ENCODE measurements at places on chromosomes 6 and 20. TPM values are rescaled to one million over a fixed set of nuclear protein-coding genes. Genes with fewer than 3 reads are reported as not detected.

Gene OR2J3
- total RNA-seq = not detected

Gene CLPSL2
- total RNA-seq = not detected

Gene C6orf163
- total RNA-seq = 2.1 TPM

Gene CST1
- total RNA-seq = not detected

Gene PLCB4
- total RNA-seq = 6.2 TPM

GRCh38 chr6:137811121-137811915 lies 55.7 kb upstream of the TNFAIP3 start:
- peak; percentile 93 for DNase-seq
- no peaks in the 10 kb centered on the region for H3K27me3 ChIP-seq
- H3K27ac ChIP-seq = peak overlapping the region; percentile 90
- no peak overlapping the region for H3K4me3 ChIP-seq

DNA sequence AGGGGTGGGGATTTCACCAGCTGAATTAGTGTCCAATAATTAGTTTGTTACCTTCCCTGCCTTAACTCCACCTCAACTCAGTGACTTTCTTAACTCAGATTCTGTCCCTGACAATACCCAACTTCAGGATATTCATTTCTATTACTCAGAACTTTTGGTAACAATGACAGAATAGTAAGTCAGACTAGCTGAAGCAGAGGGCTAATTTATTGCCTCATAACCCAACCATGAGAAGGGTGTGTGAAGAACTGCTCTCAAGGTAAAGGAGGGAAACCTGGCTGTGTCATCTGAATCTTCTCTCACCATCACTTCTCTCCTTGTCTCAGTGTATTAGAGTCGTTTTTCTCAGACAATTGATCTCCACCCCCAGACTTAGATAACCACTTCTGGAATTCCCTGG lies 1.2 kb upstream of the PI3 start:
- no peak overlapping the region for H3K27ac ChIP-seq
- DNase-seq = no peak
- H3K27me3 ChIP-seq = no peaks in the 10 kb centered on the region
- H3K4me1 ChIP-seq = peaks cover 9% of the 10 kb centered on the region
- H3K4me3 ChIP-seq = no peak overlapping the region

- no peaks in the 10 kb centered on the region for H3K36me3 ChIP-seq
- H3K27ac ChIP-seq = no peak overlapping the region
- no peak overlapping the region for H3K4me3 ChIP-seq
- no peaks in the 10 kb centered on the region for H3K27me3 ChIP-seq
- DNase-seq = no peak
- peaks cover 15% of the 10 kb centered on the region for H3K4me1 ChIP-seq
These were observed 26.8 kb downstream of the C6orf89 start for GRCh38 chr6:36912586-36912985.

DNA sequence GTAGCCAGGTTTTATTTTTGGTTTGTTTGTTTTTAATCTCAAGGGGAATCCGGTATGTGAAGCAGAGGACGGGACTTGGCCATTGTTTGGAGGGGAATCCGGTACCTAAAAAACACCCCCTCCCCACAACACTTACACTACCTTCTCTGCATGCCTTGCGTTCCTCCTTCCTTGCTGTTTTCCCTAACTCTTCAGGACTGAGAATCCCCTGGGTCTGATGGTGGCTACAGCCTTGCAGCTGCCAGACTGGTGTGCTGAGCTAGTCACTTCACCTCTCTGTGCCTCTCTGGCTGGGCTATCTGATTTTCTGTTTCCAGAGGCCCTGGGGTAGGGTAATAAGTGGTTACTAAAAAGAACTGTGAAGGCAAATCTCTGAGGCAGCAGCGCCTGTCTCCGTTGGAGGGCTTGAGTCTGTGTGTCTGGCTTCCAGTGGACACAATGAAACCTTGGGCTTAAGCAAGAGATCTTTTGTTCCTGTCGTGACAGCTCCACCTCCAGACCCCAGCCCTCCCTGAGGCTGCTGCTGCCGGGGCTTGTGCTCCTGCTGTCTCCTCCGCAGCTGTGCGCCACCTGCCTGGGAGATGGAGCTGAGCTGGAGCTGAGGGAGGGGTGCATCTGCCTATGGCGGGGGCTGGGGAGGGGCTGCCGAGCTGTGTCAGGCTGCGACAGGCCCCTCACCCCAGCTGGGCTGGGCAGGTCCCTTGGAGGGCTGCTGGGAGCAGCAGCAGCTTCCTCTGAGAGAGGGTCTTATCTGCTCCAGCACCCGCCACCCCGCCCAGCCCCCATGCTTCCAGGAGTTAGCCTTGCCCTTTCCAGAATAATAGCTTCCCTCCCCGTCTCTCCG lies 65.8 kb upstream of the CCDC167 start:
- no peak for DNase-seq
- no peak overlapping the region for H3K4me3 ChIP-seq

GRCh38 chr20:51800060-51800871 lies 2.1 kb downstream of the SALL4 start:
- peaks cover 77% of the 10 kb centered on the region for H3K27me3 ChIP-seq
- no peaks in the 10 kb centered on the region for H3K36me3 ChIP-seq
- no peak overlapping the region for H3K27ac ChIP-seq
- H3K4me3 ChIP-seq = peak overlapping the region; percentile 33
- DNase-seq = peak; percentile 58
- peaks cover 31% of the 10 kb centered on the region for H3K4me1 ChIP-seq

GRCh38 chr6:47234266-47234933 lies 75.3 kb downstream of the TNFRSF21 start:
- no peaks in the 10 kb centered on the region for H3K36me3 ChIP-seq
- H3K27me3 ChIP-seq = no peaks in the 10 kb centered on the region
- H3K27ac ChIP-seq = no peak overlapping the region
- H3K4me3 ChIP-seq = no peak overlapping the region

DNA sequence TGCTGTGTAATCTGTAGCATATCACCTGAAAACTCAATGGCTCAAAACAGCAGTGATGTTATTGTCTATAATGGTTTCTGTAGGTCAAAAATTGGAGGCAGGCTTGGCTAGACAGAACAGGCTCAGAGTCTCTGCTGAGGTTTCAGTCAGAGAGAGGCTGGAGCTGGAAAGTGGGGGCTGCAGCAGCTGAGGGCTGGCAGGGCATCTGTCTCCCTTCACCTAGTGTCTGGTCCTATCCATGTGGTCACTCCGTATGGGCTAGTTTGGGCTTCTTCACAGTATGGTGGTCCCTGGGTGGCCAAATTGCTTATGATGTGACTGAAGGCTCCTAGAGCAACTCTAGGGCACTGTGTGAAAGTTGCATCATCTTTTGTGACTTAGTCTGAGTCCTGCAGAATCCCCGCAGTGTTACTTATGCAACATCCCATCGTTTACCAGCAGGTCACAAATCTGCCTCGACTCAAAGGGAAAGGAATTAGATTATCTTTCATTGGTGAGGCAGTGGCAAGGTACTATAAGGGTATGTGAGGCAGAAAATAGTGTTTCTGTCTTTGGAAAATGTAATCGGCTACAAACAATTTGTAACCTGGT lies 497.0 kb downstream of the EPHA7 start:
- H3K27ac ChIP-seq = no peak overlapping the region
- no peak for DNase-seq
- H3K4me3 ChIP-seq = no peak overlapping the region
- no peaks in the 10 kb centered on the region for H3K27me3 ChIP-seq
